Astrocyte (in vitro differentiated cells and primary cell): ENCODE measurements at places on chromosomes 7 and 10. TPM values are rescaled to one million over a fixed set of nuclear protein-coding genes. Genes with fewer than 3 reads are reported as not detected.

Gene SPAM1
- not detected in 2 replicates for total RNA-seq

Gene CLEC5A
- not detected in 2 replicates for total RNA-seq

Gene GALNT17
- total RNA-seq: 5.7 and 7.8 TPM in 2 replicates

Gene HMX3
- total RNA-seq: not detected in 2 replicates

Gene PAX2
- total RNA-seq: 0.23 and 0.60 TPM in 2 replicates

Gene IQUB
- 0.50 and 0.59 TPM in 2 replicates for total RNA-seq

Gene NUTM2D
- 6.2 and 6.9 TPM in 2 replicates for total RNA-seq

- DNase-seq: peak; percentile 52
- H3K27ac ChIP-seq: no peak overlapping the region
- H3K4me3 ChIP-seq: no peak overlapping the region
- H3K4me1 ChIP-seq: no peaks in the 10 kb centered on the region
- H3K36me3 ChIP-seq: no peaks in the 10 kb centered on the region
- no peaks in the 10 kb centered on the region for H3K27me3 ChIP-seq
These were observed 94.5 kb downstream of the KMT2C start for GRCh38 chr7:152341039-152341913.

- no peaks in the 10 kb centered on the region for H3K36me3 ChIP-seq
- no peaks in the 10 kb centered on the region for H3K27me3 ChIP-seq
- DNase-seq: no peak
- no peak overlapping the region for H3K27ac ChIP-seq
These were observed 592.8 kb upstream of the GRM3 start for GRCh38 chr7:86050918-86051317.

DNA sequence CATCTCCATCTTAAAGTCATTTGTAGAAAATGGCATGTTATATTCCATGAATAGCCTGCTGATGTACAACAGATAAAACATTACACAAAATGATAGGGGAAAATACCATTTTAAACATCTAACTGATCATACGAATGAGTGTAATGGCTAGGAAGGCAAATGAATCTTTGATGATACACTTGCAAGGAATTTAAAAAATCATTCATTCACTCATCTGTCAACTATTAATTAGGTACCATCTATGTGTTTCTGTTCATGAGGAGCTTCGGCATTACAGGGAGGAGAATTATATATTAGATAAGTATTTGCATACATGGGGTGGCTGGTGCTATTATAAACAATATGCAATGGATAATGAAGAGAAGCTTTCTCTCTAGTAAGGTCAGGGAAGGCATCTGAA lies 183.7 kb downstream of the CACNB2 start:
- no peak overlapping the region for H3K27ac ChIP-seq
- H3K4me3 ChIP-seq: no peak overlapping the region
- H3K27me3 ChIP-seq: no peaks in the 10 kb centered on the region
- H3K4me1 ChIP-seq: no peaks in the 10 kb centered on the region
- no peak for DNase-seq

DNA sequence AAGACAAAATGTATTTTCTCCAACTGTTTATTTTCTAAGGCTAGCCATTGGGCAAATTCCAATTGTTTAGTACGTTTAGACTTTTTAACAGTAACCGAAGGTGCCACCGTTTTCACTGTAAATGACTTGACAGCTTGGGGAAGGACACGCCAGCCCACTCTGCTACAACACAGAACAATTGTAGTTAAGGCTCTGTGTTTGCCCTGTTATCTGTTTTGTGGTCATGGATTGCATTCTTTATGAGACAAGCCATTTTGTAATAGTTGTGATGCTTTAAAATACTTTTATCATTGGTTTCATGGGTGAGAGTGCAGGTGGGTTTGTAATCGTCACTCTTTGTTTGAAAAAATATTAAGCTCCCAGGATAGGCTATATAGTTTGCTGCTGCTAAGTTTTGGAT lies 6.6 kb upstream of the PITRM1 start:
- H3K4me3 ChIP-seq: no peak overlapping the region
- H3K27ac ChIP-seq: no peak overlapping the region
- H3K27me3 ChIP-seq: peaks cover 8% of the 10 kb centered on the region
- H3K4me1 ChIP-seq: no peaks in the 10 kb centered on the region
- H3K36me3 ChIP-seq: no peaks in the 10 kb centered on the region

DNA sequence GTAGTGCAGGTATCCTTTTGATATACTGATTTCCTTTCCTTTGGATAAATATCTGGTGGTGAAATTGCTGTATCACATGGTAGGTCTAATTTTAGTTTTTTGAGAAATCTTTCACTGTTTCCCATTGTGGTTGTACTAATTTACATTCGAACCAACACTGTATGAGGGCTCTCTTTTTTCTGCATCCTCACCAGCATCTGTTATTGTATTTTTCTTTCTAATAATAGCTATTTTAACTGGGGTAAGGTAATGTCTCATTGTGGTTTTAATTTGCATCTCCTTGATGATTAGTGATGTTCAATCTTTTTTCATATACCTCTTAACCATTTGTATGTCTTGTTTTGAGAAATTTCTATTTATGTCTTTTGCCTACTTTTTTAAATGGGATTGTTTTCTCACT lies 335.4 kb upstream of the MTPN start:
- H3K36me3 ChIP-seq: no peaks in the 10 kb centered on the region
- H3K4me3 ChIP-seq: no peak overlapping the region
- H3K4me1 ChIP-seq: no peaks in the 10 kb centered on the region
- no peaks in the 10 kb centered on the region for H3K27me3 ChIP-seq
- no peak for DNase-seq

DNA sequence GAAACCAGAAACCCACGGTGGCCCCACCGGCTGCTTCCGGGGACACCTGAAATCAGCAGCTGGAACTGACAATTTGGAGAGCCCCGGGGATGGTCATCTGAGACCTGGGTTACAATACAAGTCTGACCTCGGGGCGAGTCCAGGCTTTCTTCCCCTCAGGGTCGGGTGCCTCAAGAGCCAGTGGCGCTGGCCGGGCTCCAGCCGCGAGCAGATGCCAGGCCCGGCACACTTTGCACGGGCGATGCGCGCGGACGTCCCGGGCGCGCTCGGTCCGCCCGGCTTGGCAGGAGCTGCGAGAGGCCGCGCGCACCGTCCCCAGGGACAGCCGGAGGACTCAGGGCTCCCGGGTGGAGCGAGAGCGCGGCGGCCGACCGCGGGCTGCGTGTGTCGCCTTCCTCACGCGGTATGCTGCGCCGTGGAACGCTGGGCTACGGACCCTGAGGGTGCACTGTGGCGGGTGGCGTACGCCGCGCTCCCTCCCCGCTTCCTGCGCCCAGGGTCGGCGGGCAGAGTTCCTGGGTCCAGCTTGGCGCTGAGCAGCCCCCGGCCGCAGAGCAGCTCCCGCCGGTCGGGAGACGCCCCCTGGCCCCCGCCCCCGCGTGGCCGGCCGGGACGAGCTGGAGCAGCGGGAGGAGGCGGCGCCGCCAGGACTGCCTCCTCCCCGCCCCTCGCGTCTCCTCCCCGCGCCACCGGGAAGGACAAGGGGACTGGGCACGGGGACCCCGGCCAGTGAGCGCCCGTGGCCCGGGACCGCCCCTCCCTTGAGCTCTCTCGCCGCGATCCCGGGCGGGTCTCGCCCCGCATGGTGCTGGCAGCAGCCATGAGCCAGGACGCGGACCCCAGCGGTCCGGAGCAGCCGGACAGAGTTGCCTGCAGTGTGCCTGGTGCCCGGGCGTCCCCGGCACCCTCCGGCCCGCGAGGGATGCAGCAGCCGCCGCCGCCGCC lies at the start of gene RBM20:
TSS of gene RBM20 (plus strand) at position 684 of the 945 bp plus-strand sequence. CDS start at position 803, 119 bp downstream.
- H3K4me3 ChIP-seq: peak within 1 kb of the TSS; percentile 62
- no peaks in the 10 kb centered on the region for H3K36me3 ChIP-seq
- peaks cover 16% of the 10 kb centered on the region for H3K27me3 ChIP-seq
- peaks cover 17% of the 10 kb centered on the region for H3K4me1 ChIP-seq

DNA sequence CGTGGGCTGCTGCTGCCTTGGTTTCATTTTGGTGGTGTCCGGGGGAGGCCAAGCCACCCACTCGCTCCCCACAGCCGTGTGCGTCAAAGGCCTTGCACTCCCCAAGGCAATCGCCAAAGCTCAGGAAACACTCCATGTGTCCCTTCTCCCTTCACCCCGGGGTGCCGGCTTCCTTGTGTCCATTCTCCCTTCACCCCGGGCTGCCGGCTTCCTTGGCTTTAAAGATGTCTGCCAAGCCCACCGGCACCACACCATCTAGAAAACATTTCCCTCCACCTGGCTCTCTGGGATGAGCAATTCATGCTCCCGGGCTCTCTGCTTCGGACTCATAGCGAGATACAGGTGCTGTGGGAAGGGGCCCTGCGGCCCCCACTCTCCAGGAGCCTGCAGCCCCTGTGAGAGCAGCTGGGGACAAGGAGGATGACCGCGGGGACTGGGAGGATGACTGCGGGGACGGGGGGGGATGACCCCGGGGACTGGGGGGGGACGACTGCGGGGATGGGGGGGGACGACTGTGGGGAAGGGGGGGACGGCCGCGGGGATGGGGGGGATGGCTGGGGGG lies 322.1 kb downstream of the DNAJB6 start:
- H3K27ac ChIP-seq: no peak overlapping the region
- no peaks in the 10 kb centered on the region for H3K27me3 ChIP-seq
- no peak overlapping the region for H3K4me3 ChIP-seq

GRCh38 chr7:28029051-28029450 lies 151.5 kb downstream of the JAZF1 start:
- no peaks in the 10 kb centered on the region for H3K4me1 ChIP-seq
- H3K27ac ChIP-seq: no peak overlapping the region

DNA sequence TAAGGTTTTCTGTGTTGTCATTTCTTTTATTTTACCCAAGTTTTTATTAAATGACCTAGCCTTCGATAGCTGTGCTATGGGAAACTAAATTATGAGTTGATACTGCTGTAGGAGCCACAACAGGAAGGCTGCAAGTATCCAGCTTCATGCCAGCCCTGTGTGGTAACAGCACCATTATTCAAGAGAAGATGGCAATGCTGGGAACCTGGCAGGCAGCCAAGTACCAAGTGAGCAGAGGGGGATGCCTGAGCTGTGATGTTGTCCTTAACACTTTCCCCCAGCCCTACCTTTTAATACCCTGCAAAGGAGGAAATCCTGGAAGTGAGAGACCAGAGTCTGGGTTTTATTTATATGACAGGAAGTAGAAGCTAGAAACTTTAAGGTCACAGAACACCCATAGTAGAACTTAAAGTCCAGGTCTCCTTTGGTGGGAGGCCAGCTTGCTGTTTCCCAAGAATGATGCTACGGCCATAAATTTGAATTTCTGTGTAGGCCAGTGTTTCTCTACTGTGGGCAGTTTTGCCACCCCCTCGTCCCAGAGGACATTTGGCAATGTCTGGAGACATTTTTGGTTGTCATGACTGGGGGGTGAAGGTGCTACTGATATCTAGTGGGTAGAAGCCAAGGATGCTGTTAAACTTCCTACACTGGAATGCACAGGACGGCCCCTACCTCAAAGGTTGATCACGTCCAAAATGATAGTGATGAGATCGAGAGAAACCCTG lies 9.2 kb upstream of the ATXN7L1 start:
- H3K27me3 ChIP-seq: no peaks in the 10 kb centered on the region
- no peak overlapping the region for H3K4me3 ChIP-seq
- no peaks in the 10 kb centered on the region for H3K36me3 ChIP-seq
- H3K4me1 ChIP-seq: no peaks in the 10 kb centered on the region
- no peak overlapping the region for H3K27ac ChIP-seq

- no peaks in the 10 kb centered on the region for H3K4me1 ChIP-seq
- DNase-seq: no peak
- H3K36me3 ChIP-seq: no peaks in the 10 kb centered on the region
- no peak overlapping the region for H3K27ac ChIP-seq
- H3K27me3 ChIP-seq: no peaks in the 10 kb centered on the region
These were observed 30.5 kb downstream of the ACTA2 start for GRCh38 chr10:88922041-88922440.

GRCh38 chr7:77482015-77482414 lies 55.1 kb upstream of the PTPN12 start:
- no peaks in the 10 kb centered on the region for H3K4me1 ChIP-seq
- H3K27me3 ChIP-seq: no peaks in the 10 kb centered on the region
- DNase-seq: no peak
- no peak overlapping the region for H3K4me3 ChIP-seq

DNA sequence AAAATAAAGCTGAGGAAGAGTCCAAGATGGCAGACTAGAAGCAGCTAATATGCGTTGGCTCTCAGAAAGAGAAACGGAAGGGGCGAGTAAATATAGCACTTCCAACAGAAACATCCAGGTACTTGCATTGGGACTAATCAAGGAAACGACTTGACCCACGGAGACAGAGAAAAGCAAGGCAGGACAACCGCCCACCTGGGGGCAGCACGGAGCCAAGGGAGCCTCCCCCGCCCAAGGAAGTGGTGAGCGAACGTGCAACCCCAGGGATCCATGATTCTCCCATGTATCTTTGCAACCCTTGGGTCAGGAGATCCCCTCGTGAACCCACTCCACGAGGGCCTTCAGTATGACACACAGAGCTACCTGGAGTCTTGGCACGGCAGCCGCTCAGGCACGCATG lies 45.4 kb upstream of the GRM3 start:
- no peak overlapping the region for H3K4me3 ChIP-seq
- no peaks in the 10 kb centered on the region for H3K4me1 ChIP-seq
- DNase-seq: no peak

DNA sequence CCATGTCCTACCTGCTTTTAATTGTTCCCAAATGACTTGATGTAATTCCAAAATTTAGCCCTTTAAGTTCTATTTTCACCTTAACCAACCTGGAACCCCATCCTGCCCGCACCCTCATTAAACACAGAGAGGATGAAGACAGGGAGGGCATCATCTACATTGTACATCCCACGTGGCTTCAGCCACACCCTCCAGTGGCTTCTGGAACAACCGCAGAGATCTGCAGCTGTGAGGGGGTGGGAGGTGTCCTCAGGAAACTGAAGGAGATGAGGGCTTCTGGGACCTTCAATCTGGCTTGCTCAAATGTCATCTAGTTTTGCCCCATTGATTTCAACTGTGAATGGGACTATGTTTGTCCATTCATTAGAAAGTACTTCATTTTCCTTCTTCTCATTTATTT lies 39.0 kb downstream of the AKR1B1 start:
- no peaks in the 10 kb centered on the region for H3K27me3 ChIP-seq
- no peaks in the 10 kb centered on the region for H3K4me1 ChIP-seq
- no peak for DNase-seq
- H3K4me3 ChIP-seq: no peak overlapping the region
- no peak overlapping the region for H3K27ac ChIP-seq

DNA sequence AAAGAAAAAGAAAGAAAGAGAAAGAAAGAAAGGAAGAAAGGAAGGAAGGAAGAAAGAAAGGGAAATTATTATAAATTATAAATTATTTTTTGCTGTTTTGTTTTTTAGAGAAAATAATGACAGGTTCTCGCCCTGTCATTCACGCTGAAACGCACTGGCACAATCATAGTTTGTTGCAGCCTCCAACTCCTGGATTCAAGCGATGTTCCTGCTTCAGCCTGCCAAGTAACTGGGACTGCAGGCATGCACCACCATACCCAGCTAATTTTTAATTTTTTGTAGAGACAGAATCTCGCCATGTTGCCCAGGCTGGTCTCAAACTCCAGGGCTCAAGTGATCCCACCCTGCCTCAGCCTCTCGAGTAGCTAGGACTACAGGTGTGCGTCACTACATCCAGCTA lies 21.6 kb downstream of the MMD2 start:
- H3K4me3 ChIP-seq: no peak overlapping the region
- H3K27me3 ChIP-seq: no peaks in the 10 kb centered on the region
- H3K4me1 ChIP-seq: no peaks in the 10 kb centered on the region
- H3K36me3 ChIP-seq: no peaks in the 10 kb centered on the region
